ENCODE measurements at places on chromosomes 5 and 9. TPM values are rescaled to one million over a fixed set of nuclear protein-coding genes. Genes with fewer than 3 reads are reported as not detected.

- no peaks in the 10 kb centered on the region for H3K27me3 ChIP-seq
- H3K4me1 ChIP-seq, result no peaks in the 10 kb centered on the region
- no peak for DNase-seq
- no peaks in the 10 kb centered on the region for H3K36me3 ChIP-seq
- H3K27ac ChIP-seq, result no peak overlapping the region
- no peak overlapping the region for H3K4me3 ChIP-seq
These were observed 9.9 kb upstream of the IQGAP2 start for GRCh38 chr5:76393035-76393680.

DNA sequence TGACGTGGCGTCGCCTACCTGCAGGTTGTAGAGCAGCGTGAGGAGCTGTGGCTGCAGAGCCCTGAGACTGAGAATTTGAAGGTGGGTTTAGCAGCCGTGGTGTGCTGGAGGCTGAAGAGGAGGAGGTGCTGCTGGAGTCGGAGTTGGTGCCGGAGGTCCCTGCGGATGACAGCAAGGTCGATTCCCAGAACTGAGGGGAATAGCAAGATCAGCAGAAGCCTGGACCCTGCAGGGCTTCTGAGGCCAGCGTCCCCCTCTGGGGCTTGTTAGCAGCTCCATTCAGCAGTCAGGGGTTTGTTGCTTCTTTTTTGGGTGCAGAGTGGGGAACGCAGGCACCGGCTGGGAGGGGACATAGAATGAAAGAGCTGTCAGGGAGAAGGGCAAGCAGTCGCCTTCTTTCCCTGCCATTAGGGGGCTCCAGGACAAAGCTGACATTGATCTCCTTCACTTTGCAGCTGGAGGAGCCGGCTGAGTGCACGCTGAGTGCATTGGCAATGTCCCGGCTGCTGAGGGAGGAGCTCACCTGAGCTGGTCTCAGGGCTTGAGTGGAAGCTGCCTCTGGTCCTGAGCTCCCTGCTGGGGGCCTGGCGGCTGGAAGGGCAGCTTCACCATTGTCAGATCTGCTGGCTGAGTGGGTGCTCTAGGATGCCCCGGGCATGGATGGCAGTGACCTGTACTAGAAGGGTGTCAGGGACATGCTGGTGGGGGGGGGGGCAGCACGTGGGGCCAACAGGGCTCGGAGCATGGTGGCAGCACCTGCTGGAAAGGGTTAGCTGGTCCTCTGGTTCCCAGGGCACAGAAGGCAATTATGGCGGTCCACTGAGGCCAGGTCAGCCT is 20.8 kb downstream of the OBP2B start:
- peaks cover 33% of the 10 kb centered on the region for H3K27me3 ChIP-seq
- no peak overlapping the region for H3K4me3 ChIP-seq
- no peak for DNase-seq
- no peaks in the 10 kb centered on the region for H3K4me1 ChIP-seq
- H3K27ac ChIP-seq, result no peak overlapping the region

The ESM1 gene
- total RNA-seq, result 0.54 TPM

- H3K4me3 ChIP-seq, result no peak overlapping the region
- peak; percentile 13 for DNase-seq
- H3K4me1 ChIP-seq, result no peaks in the 10 kb centered on the region
- no peaks in the 10 kb centered on the region for H3K36me3 ChIP-seq
These were observed 350.5 kb downstream of the ADGRV1 start for GRCh38 chr5:90909101-90909503.

The MAP1B gene
- total RNA-seq, result 476 TPM

DNA sequence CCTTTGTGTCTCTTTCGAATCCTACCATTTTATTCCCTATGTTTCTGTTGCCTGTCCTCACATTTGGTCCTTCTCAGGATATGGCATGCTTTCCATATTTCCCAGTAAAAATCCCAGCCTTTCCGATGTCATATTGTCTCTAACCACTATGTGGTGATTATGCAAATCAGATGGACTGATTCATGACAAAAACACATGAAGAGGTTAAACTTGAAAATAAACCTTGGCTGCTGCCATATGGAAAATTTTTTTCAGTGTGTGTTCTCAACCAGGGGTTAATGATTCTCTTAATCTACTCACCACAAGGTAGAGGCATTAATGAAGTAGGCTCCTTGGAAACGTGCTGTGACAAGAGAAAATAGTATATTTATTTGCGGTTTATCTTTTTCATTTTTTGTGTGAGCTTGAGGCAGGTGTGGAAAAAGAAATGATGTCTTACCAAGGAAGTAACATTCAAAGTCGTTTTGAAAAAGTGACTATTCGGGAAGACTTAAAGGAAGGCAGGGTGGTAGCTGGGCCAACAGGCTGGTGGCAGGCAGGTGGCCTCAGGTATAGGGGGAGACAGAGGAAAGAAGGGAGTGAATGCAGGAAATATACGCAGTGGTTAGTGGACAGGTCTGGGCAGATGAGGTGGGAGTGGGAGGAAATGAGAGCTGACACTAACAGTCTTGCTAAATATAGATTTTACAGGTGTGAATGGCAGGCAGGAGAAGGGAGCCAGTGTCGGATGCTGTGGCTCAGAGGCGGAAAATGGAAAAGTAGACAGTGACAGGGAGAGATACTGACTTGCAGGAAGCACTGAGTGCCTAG is 46.2 kb downstream of the DMRT2 start:
- no peak for DNase-seq
- no peak overlapping the region for H3K27ac ChIP-seq
- H3K36me3 ChIP-seq, result no peaks in the 10 kb centered on the region
- H3K27me3 ChIP-seq, result no peaks in the 10 kb centered on the region
- H3K4me1 ChIP-seq, result no peaks in the 10 kb centered on the region

The OTULIN gene
- 28.1 TPM for total RNA-seq

The FAM13B gene
- 25.3 TPM for total RNA-seq

The AMACR gene
- total RNA-seq, result 11.5 TPM

- no peaks in the 10 kb centered on the region for H3K4me1 ChIP-seq
- no peaks in the 10 kb centered on the region for H3K36me3 ChIP-seq
- no peak overlapping the region for H3K4me3 ChIP-seq
- DNase-seq, result no peak
- no peak overlapping the region for H3K27ac ChIP-seq
These were observed 21.8 kb upstream of the UBTD2 start for GRCh38 chr5:172305380-172305779.

The CARD9 gene
- total RNA-seq, result 2.7 TPM

The GFI1B gene
- total RNA-seq, result not detected

The SLC2A8 gene
- 16.5 TPM for total RNA-seq

The TXN gene
- total RNA-seq, result 302 TPM

DNA sequence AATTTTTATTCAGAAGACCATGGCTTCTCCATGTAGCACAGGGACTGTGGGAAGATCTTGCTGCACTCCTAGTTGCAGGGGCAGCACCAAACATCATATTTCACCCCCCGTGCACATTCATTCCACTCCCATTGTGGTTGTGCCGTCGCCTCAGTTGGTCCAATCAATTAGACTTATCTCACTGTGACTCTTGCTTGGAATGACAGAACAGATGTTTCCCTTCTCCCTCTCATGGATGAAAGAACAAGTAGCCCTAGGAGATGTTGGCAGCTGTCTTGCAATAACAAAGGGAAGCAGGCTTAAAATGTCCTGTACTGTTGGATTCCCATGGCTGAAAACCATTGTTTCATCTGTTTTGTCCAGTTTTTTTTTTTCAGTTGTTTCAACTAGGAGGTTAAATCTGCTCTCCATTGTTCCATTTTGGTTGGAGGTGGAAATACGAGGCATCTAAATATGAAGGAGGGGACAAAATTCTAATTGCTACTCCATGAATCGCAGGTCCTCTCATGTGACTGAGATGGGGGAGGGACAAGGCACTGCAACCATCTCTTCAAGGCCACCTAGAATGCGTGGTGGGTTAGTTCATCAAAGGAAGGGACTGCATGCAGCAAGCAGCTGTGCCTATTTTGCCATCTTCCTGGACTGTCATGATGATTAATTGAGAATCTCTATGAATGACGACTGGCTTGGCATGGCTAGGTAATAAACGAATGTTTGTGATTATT is 214.4 kb downstream of the NSG2 start:
- peak; percentile 48 for DNase-seq
- no peaks in the 10 kb centered on the region for H3K36me3 ChIP-seq
- no peak overlapping the region for H3K4me3 ChIP-seq
- no peaks in the 10 kb centered on the region for H3K27me3 ChIP-seq

The PCDHGA4 gene
- 0.50 TPM for total RNA-seq

DNA sequence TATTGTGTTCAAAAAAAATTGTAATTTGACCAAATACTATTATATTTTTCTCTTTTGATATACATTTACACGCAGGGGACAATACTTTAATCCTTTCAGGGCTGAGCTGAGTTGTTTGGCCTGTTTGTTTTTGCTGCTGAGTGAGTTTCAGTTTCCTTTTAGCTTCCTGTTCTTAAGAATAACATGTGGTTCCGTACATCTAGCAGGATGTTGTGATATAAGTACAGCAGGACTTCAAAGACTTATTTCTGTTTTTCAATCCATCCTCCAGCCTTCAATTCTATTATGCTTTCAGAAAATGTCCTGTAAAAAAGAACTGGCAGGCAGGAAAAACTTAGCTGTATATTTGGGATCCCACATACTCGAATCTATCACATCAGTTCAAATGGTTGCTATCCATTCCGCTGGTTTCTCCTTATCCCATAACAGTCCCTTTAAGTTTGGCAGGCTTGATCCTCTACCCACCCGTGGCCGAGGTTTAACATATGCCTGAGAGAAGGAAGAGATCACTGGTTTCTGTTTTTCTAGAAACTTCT is 1037.3 kb upstream of the ACO1 start:
- H3K4me3 ChIP-seq, result no peak overlapping the region
- H3K27ac ChIP-seq, result no peak overlapping the region
- no peaks in the 10 kb centered on the region for H3K36me3 ChIP-seq
- no peak for DNase-seq
- H3K27me3 ChIP-seq, result no peaks in the 10 kb centered on the region
- no peaks in the 10 kb centered on the region for H3K4me1 ChIP-seq

The NR4A3 gene
- 3.6 TPM for total RNA-seq

GRCh38 chr5:125117566-125117965 is 371.1 kb upstream of the ZNF608 start:
- no peaks in the 10 kb centered on the region for H3K36me3 ChIP-seq
- no peaks in the 10 kb centered on the region for H3K27me3 ChIP-seq
- H3K27ac ChIP-seq, result no peak overlapping the region
- no peaks in the 10 kb centered on the region for H3K4me1 ChIP-seq
- peak; percentile 34 for DNase-seq

The TUSC1 gene
- total RNA-seq, result 1.9 TPM

The C5orf58 gene
- total RNA-seq, result not detected

The GDNF gene
- total RNA-seq, result 20.5 TPM

- H3K4me1 ChIP-seq, result peaks cover 22% of the 10 kb centered on the region
- H3K4me3 ChIP-seq, result no peak overlapping the region
- H3K27me3 ChIP-seq, result peaks cover 16% of the 10 kb centered on the region
- H3K36me3 ChIP-seq, result no peaks in the 10 kb centered on the region
These were observed 58.3 kb downstream of the SH3TC2 start for GRCh38 chr5:149004559-149004958.

- no peaks in the 10 kb centered on the region for H3K27me3 ChIP-seq
- H3K4me3 ChIP-seq, result no peak overlapping the region
- H3K27ac ChIP-seq, result no peak overlapping the region
- H3K4me1 ChIP-seq, result no peaks in the 10 kb centered on the region
- no peaks in the 10 kb centered on the region for H3K36me3 ChIP-seq
These were observed 206.5 kb downstream of the ARL15 start for GRCh38 chr5:54103871-54104270.

The PCDHGB7 gene
- 22.4 TPM for total RNA-seq

- H3K4me3 ChIP-seq, result peak overlapping the region; percentile 35
- DNase-seq, result peak; percentile 83
- H3K4me1 ChIP-seq, result peaks cover 92% of the 10 kb centered on the region
- no peaks in the 10 kb centered on the region for H3K27me3 ChIP-seq
- H3K36me3 ChIP-seq, result no peaks in the 10 kb centered on the region
These were observed 42.4 kb downstream of the TRIO start for GRCh38 chr5:14185326-14186058.

DNA sequence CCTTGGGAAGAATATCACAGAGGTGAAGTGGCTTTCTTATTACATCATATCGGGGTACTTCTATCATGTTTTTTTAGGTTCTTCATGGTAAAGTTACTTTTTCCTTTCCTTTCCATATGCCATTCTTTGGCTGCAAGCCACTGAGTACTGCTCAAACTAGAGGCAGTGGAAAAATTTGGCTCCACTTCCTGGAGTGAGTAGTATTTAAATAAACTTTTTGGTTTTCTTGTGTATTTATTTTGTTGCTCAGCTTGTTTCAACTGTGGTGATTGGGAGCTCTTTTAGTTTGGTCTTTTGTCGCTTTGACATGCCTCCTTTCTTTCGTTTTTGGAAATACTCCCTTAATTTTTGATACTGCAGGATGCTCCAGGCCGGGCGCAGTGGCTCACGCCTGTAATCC is 69.8 kb downstream of the WDR70 start:
- no peak overlapping the region for H3K4me3 ChIP-seq
- H3K27ac ChIP-seq, result no peak overlapping the region
- no peaks in the 10 kb centered on the region for H3K4me1 ChIP-seq
- DNase-seq, result peak; percentile 62
- no peaks in the 10 kb centered on the region for H3K36me3 ChIP-seq

GRCh38 chr5:152332716-152333460 is 72.2 kb downstream of the NMUR2 start:
- no peaks in the 10 kb centered on the region for H3K36me3 ChIP-seq
- H3K4me3 ChIP-seq, result no peak overlapping the region
- DNase-seq, result no peak
- H3K27ac ChIP-seq, result no peak overlapping the region
- H3K4me1 ChIP-seq, result no peaks in the 10 kb centered on the region

DNA sequence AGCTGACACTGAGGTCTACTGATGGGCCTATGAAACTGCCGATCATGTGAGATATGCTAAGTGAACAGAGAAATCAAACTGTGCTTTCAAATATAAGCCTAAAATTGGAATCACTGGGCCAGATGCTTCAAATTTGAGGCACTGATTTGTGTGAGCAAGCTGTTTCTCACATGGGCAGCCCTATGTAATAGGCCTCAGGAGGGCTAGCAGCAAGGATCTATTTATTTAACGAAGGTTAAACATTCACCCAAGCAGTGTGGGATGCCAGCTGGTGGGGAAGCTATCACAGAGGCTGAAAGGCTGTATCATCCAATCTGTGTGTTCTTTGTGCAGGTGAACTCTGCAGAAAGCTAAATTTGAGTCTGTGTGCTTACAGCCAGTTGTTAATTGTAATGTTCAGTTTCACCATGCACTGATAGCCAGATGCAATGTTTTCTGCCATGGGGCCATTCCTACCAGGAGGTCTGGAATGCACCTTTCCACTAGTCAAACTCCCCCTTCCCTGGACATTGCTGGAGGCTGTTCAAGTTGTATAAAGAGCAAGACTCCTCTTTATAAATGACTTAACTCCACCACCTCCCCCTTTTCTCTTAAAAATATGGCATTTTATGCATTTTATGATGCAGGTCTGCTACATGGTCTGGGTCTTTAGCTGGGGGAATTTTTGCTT is 228.9 kb downstream of the SH3GL2 start:
- DNase-seq, result no peak
- H3K27me3 ChIP-seq, result peaks cover 26% of the 10 kb centered on the region
- H3K4me3 ChIP-seq, result no peak overlapping the region
- H3K36me3 ChIP-seq, result no peaks in the 10 kb centered on the region
- H3K27ac ChIP-seq, result no peak overlapping the region

GRCh38 chr9:111502506-111502905 is 18.3 kb upstream of the ECPAS start:
- H3K4me3 ChIP-seq, result no peak overlapping the region
- H3K36me3 ChIP-seq, result no peaks in the 10 kb centered on the region
- no peak for DNase-seq
- no peak overlapping the region for H3K27ac ChIP-seq
- no peaks in the 10 kb centered on the region for H3K4me1 ChIP-seq

The PCDHA1 gene
- not detected for total RNA-seq

The BNIP1 gene
- 13.2 TPM for total RNA-seq

Data from astrocyte (in vitro differentiated cells and primary cell).